H54 (cell line): ENCODE measurements at places on chromosomes 12 and 14.

DNA sequence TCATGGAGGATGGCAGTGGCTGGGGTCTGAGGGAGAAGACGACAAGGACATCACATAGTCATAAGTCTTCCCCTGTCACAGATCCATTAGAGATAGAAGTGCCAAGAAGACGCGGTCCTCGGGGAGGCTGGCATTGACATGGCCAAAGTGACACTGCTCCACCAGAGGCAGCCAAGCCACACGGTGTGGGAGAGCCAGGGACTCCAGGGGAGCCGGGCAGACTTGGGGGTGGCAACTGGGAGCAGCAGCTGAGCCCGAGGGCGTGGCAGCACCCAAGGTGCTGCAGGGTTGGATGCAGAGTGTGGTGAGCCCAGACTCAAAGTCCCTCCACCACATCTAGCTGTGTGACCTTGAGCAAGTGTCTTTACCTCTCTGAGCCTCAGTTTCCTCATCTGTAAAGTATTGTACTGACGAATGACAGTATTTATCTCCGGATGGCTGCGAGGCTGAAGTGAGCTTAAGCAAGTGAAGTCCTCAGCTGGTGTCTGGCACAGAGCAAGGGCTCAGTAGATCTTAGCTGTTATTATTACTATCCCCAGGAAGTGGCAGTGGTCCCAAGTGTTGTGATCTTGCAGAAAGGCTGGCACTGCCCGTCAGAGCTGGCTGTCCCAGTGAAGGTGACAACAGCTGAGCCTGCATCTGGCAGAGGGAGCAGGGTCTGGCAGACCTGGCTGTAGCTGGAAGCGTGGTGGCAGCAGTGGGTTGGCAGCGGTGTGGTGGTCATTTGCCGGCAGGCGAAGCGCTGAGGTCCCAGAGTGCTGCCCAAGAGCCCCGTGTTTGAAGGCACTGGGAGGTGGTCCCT is 54.9 kb downstream of the ZNF664 start:
- DNase-seq: no peak

DNA sequence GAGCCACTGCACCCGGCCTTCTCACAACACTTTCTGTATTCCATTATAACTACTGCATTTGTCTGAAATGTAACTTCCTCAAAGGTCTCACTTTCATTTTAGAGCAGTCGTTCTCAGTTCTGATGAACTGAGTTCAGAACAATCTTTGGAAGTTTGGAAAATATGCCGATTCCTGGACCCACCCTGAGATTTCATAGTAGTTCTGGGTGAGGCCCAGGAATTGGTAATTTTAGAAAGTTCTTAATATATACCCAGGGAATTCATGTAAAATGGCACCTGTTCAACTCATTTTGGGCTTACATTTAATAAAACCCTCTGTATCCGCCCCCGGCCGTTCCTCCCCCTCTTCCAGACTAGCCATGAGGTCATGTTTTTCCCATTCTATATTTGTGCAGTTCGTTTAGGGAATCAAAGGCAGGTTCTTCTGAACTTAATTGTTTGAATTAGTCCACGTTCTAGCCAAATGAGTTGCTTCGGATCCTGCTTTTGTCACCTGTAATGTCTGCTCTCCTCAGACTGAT is 5.9 kb downstream of the GSG1 start:
- no peak for DNase-seq

DNA sequence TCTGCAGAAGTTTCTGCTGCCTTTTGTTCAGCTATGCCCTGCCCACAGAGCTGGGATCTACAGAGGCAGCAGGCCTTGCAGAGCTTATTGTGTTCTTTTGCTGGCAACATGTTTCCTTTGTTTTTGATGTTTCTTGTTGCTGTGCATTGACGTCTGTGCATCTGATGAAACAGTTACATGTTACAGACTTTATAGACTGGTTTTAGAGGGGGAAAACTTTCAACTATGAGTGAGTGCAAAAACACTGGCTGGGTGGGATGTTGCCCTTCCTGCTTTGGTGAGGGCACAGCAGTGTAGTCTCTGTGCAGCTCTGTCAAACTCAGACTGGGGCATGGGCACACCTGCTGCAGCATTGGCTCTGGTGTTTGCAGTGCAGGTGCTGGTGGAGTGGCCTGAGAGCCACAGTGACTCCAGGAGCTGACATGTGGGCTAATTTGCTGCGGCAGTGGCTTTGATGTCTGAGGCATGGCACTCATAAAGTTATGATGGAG is 26.9 kb downstream of the CLEC6A start:
- DNase-seq: no peak

GRCh38 chr12:128594521-128594920 is 229.2 kb downstream of the SLC15A4 start:
- no peak for DNase-seq

DNA sequence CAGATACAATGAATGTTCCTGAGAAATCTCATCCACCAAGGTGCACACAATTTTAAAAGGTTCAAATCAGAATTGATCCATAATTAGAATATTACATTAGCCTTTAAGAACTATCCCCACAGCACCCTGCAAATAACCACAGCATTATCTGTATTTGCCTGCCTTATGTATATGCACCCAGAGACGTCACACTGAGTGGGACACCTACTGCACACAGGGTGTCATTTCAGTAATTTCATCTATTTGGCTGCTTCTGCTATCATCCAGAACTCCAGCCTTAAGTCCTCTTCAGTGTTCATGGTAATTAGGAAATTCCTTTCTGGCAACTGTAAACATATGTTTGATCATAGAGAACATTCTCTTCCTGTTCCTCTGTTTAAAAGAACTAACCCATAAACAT is 298.4 kb downstream of the SYT1 start:
- no peak for DNase-seq

DNA sequence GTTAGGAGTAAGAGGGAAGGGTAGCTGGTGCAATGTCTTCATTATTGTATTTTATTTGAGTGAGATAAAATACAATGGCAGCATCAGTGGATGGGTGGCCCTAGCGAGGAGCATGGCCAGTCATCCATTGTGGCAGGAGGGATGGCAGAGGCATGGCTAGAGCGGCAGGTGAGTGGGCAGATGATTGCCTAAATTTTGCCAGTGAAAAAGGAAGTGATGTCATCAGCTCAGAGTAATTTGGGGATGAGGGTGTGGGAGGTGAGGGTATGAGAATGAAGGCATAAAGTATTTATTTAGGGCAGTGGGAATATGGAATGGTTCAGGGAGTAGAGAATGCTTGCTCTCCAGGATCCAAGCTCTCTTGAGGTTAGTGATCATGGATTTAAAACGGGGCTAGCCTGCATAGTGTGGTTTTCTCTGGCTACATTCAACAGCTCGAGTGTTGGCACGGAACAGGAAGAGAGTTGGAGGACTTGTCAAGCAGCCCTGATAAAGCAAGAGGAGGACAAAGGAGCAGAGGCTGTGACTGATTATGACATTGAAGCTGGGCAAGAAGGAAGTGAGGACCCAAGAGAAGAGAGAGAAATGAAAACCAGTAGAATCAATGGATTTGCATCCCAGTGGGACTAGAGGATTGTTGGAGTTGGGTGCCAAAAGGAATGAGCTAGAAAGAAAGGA is 18.7 kb upstream of the SERPINA6 start:
- DNase-seq: no peak

DNA sequence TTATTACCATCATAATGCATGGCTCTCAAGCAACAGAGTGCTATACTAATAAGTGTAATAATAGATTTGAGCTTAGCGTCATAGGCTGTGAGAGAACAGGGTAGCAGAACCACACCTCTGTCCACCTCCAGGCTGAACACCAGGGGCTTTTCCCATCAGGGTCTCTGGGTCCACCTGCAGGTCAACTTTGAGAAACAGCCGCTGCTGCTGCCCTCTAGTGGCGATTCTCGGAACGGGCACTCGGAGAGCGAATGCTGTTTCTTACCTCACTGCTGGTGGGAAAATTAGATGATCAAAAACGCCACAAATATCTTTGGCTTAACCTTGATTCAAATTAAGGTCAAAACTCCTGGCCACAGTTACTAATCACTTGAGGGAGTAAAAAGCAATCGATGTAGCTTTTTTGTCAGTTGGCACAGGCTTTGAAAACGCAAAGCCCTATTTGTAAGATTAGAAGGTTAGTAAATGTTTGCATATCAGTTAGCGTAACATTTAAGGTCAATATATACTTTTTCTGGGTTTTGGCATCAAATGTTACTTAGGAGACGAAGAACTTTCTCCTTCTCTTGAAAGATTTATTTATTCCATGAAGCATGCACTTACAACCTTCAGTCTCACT is 127.9 kb upstream of the TMEM132D start:
- DNase-seq: peak; percentile 60

- DNase-seq: no peak
These were observed 28.1 kb downstream of the TNFAIP2 start for GRCh38 chr14:103151270-103151945.
